Ecto neural progenitor cell (in vitro differentiated cells): ENCODE measurements at places on chromosomes 6 and 20.

DNA sequence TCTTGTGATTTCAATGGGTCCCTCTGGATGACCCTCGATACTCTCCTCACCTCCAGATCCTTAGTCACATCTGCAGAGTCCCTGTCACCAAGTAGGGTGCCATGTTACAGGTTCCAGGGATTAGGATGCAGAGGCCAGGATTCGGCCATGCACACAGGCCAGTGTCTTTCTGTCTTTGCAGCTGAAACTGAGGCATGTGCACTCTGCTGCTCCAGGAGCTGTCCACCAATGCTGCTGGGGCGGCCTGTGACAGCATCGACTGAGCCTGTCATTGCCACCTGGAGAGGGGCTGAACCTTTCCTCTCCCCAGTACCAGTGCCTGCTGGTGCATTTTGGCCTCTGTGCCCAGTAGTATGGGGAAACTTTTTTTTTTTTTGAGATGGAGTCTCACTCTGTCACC lies 4.4 kb upstream of the RBM38 start:
- DNase-seq = no peak

GRCh38 chr6:87755708-87756671 lies 54.0 kb upstream of the AKIRIN2 start:
- DNase-seq = no peak

DNA sequence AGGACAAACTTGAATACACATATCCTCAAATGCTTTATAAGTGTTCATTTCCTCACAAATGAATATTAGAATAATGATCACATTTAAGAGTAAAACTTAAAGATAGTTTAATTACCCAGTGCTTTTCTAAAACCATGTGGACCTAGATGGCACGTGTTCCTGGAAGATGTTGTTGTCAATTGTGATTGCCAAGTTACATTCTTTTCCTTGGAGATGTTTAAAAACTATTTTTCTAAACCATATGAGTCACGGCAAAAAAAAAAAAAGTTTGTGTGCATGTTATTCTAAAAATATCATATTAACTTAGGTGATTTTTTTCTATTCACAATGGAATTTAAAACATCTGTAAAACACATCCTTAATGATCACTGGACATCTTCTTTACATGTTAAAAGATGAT lies 51.1 kb downstream of the RCAN2 start:
- no peak for DNase-seq

- DNase-seq = no peak
Observed at GRCh38 chr6:100877851-100878250, 3.3 kb downstream of the ASCC3 start.

DNA sequence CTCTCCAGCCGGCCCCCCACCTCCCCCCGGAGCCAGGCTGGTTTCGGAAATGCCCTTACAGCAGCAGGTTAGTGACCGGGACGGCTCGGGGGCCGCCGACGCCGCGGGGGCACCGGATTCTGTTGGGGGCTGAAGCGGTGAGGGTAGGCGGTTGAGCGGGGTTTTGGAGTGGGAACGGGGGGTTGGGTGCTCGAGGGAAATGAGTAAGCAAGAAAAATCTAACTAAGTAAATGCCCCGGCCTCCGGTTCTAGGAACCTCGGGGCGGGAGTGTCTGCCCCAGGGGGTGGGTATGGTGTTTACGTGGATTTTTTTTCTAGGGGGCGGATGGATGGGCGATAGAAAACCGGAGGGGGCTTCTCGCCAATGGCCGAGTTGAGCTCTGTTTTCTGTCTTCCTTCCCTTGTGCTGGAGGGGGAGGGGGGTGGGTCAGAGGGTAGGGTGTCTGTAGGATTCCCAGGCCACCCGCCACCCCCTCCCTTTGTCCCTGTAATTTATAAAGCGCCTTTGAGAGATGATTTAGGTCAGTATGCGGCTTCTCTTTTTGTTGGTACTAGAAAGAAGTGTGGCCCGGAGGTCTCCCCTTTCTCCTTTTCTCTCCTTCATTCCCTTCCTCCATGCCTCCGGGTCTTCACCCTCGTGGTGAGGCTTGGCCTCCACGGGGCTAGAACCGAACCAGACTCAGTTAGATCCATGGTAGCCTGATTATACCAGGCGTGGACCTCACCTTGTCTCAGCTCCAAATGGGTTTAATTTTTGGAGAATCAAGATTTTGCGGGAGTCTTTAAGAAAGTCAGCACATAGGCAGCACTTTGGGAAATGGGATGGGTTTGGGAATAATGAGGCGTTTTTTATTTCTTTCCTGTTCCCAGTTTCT lies 2.3 kb downstream of the E2F3 start:
- no peak for DNase-seq

GRCh38 chr20:21808863-21809664 lies 103.6 kb downstream of the PAX1 start:
- DNase-seq = peak; percentile 87

GRCh38 chr6:100347901-100348550 lies 116.7 kb downstream of the SIM1 start:
- DNase-seq = no peak

DNA sequence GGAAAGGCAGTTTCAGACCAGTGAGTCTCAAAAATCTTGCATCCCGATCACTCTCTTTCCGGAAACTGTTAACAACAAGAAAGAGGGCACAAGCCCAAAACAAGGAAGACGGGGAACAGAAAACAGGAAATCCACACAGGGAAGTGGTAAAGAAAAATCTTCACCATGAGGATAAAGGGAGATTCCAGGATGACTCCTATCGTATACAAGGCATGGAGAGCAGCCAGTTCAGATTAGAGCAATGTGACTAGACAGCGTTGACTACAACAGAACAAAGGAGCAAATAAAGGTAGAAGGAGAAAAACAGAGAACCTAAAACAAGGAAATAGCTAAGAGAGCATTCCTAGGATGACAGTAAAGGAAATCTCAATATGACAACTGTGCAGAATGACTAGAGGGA lies 26.5 kb downstream of the VNN1 start:
- no peak for DNase-seq

DNA sequence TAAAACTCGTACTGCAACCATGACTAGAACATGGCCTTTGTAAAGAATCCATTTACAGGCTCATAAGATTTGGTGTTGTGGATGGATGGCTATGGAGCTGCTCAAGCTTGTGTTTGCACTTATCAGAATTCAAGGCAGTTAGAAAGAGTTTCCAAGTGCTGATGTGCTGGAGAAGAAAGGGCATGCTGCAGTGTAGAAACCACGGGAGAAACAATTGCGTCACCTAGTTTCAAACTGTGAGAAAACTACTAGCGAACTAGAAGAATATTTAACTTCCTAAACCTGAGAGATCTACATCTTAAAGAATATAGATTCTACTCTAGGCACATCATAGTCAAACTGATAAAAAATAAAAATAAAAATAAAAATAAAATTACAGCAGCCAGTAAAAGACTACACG lies 116.2 kb downstream of the SGK1 start:
- DNase-seq = no peak

DNA sequence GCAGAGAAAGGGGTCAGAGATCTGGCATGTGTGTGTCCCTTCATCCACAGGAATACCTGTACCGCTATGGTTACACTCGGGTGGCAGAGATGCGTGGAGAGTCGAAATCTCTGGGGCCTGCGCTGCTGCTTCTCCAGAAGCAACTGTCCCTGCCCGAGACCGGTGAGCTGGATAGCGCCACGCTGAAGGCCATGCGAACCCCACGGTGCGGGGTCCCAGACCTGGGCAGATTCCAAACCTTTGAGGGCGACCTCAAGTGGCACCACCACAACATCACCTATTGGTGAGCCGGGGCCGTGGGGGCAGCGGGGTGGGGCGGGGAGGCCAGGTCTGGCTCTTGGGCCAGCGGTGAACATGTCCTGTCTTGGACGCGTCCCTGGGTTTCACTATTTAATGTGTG lies 1.1 kb downstream of the MMP9 start:
- no peak for DNase-seq

GRCh38 chr6:1766654-1767053 lies 156.9 kb downstream of the FOXC1 start:
- no peak for DNase-seq

- no peak for DNase-seq
Observed at GRCh38 chr6:103874575-103874974, 985.1 kb downstream of the HACE1 start.

- no peak for DNase-seq
Observed at GRCh38 chr6:87393026-87393622, 14.6 kb upstream of the CFAP206 start.

- no peak for DNase-seq
Observed at GRCh38 chr20:33518071-33518470, 28.2 kb downstream of the CBFA2T2 start.

DNA sequence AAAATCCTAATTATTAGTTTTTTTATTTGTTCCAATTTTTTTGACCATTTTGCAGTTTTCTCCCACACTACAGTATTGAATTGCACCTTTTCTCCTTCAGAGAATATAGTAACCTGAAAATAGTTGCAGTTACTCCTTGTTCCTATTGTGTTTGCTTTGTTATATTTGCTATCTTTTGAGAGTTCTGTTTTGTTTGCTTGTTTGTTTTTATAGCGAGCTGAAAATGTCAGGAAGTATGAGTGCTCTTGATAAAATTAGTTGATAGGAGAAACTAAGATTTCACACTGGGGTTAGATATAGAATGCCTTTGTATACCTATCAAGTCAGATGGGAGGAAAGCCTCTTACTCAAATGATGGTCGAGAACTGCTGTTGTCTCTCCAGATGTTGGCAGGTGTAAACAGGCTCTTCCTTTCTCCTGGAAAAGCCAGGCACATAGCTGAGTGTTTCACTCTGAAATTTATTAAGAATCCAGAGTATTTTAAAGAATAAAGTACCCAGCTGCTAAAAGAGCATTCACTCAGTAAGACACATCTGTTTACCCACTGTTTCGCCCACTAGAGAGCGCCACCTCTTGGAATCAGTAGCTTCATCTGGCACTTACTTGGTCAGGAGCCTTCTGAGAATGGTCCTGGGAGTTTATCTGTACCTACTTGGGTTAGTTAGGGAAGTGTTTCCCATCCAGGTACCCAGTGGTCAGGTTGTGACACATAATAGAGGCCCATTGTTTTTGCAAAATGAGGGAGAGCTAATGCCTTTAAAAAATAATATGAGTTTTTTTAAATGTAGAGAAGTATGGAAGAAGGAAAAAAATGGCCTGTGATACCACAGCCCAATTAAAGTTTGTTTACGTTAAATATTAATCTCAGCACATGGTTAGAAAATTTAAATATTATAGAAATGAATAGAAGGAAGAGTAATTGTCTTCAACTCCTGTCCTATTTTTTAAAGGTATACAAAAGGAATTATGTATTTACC lies 11.2 kb downstream of the NT5DC1 start:
- DNase-seq = no peak

DNA sequence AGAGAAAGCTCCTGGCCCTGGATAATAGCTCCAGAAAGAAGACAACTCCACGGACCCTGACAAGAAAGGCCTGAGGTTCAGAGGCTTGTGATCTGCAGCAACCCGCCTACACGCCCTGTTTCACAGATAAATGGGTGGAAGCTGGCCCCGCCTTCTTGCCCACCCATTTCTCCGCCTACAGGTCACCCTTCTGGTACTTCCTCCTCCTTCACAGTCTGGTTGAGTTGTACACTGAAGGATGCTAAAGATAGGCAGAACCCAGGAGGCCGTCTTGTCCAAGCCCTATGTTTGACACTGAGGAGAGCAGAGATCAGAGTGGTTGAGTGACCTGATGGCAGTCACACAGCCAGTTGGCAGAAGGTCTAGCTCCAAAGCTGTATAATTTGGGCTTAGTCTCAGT lies 34.2 kb upstream of the MDGA1 start:
- DNase-seq = no peak

GRCh38 chr6:154703124-154703523 lies 30.1 kb upstream of the SCAF8 start:
- DNase-seq = no peak

DNA sequence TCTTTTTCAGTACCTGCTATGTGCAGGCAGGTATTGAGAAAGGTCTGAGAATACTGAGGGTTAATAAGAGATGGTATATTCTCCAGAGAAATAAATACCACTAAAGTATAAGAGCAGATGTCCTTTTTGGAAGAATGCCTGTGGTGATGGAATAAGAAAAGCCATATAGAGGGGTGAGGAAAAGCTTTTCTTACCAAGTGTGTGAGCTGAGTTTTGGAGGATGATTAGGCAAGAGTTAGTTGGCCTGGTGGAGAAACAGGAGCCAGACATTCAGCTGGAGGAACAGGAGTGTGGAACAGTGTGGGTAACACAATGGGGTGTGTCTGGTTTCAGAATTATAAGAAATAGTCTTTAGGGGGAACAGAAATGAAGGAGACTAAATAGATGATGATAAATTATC lies 19.9 kb downstream of the ZNF451 start:
- no peak for DNase-seq

DNA sequence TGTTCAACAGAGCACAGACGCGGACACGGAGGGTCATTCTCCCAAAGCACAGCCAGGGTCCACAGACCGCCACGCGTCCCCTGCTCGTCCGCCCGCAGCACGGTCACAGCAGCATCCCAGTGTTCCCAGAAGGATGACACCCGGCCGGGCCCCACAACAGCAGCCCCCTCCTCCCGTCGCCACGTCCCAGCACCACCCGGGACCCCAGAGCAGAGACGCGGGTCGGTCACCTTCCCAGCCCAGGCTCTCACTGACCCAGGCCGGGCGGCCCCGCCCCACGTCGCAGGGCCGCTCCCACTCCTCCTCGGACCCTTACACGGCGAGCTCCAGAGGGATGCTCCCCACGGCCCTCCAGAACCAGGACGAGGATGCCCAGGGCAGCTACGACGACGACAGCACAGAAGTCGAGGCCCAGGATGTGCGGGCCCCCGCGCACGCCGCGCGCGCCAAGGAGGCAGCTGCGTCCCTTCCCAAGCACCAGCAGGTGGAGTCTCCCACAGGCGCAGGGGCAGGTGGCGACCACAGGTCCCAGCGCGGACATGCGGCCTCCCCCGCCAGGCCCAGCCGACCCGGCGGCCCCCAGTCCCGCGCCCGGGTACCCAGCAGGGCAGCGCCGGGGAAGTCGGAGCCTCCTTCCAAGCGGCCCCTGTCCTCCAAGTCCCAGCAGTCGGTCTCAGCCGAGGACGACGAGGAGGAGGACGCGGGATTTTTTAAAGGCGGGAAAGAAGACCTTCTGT lies 64.3 kb downstream of the FNDC1 start:
- DNase-seq = peak; percentile 69

GRCh38 chr6:28003059-28003458 lies 46.0 kb downstream of the OR2B6 start:
- no peak for DNase-seq

DNA sequence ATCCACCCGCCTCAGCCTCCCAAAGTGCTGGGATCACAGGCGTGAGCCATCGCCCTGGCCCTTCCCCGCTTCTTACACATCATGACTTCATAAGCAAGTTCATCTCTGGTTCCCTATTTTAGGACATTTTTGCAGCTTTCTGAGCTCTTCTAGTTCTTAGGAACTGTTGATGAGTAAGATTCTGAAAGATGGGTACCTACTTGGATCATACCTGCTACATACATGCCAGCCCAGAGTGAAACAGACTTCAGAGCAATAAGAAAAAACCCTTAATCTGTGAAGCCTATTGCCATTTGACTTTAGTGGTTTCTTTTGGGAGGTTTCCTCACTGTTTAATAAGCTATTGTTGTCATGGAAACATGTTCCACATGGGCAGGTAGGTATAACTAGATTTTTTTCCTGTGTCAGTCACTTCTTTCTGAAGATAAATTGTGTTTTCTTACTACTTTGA lies 27.9 kb upstream of the TMEM217 start:
- no peak for DNase-seq

GRCh38 chr6:73011945-73012344 lies 213.4 kb downstream of the KHDC1L start:
- no peak for DNase-seq
